ENCODE measurements at places on chromosomes 12 and 14. TPM values are rescaled to one million over a fixed set of nuclear protein-coding genes. Genes with fewer than 3 reads are reported as not detected.

Gene RD3L
- total RNA-seq: not detected

DNA sequence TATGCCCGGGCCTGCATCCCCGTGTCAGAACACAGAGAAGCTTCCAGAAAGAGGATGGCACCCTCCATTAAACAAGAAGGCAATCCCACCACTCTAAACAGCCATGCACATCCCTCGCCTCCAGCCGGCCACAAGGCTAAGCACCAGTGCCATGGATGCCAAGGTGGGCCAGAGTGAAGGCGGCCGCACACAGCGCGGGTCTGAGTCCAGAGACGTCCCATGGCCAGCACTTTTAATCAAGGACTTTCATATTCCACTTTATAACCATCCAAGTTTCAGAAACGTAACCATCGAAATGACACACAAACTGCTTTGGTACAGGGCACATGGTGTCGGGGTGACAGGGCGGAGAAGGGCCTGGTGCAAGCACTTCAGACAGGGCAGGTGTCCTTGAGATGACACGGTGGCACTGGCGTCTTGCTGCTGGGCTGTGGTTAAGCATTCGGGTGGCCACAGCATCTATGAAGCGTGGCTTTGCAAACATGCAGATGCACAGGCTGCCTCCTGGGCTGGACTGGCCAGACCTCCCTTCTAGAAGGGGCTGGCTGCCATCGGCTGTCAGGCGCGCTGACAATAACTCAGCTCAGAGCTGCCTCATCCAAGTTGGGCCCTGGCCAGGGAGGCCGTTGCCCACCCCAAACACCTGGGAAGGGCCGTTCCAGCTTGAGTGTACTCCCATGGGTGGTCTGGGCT lies 117.2 kb downstream of the RFLNA start:
- DNase-seq: no peak

DNA sequence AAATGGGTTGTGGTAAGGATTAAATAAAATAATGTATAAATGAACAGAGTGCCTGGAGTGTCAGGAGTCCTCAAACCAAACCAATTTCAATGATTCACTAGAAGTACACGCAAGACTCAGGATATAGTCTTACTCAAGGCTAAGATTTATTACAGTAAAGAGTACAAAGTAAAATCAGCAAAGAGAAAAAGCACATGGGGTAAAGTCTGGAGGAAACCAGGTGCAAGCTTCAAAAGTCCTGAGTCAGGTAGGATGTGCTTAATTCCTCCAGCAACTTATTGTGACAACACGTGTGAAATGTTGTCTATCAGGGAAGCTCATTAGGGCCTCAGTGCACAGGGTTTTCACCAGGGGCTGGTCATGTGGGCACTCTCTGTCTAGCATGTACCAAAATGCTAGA lies 105.8 kb upstream of the NAP1L1 start:
- no peak for DNase-seq

Gene MIPOL1
- 14.5 TPM for total RNA-seq

DNA sequence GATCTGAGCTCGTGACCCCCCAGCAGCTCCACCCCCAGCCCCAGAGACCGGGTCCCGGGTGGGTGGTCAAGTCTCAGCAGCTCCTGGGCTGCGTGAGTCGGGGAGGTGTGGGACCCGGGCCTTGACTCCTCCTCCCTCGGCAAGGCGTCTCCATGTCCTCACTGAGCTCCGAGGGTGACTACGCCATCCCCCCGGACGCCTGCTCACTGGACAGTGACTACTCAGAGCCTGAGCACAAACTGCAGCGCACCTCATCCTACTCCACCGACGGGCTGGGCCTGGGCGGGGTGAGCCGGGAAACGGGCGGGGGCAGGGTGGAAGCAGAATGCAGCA lies 28.1 kb downstream of the PIGH start:
- DNase-seq: no peak

Measured in glutamatergic neuron (in vitro differentiated cells).